Stimulated activated CD4-positive, alpha-beta T cell treated with anti-CD3 and anti-CD28 coated beads, Interleukin-2, amount 100 ng/mL, for 24 hours (primary cell): ENCODE measurements at places on chromosomes 1 and 21.

GRCh38 chr1:239898062-239898730 is 193.5 kb upstream of the FMN2 start:
- DNase-seq, result peak; percentile 80

DNA sequence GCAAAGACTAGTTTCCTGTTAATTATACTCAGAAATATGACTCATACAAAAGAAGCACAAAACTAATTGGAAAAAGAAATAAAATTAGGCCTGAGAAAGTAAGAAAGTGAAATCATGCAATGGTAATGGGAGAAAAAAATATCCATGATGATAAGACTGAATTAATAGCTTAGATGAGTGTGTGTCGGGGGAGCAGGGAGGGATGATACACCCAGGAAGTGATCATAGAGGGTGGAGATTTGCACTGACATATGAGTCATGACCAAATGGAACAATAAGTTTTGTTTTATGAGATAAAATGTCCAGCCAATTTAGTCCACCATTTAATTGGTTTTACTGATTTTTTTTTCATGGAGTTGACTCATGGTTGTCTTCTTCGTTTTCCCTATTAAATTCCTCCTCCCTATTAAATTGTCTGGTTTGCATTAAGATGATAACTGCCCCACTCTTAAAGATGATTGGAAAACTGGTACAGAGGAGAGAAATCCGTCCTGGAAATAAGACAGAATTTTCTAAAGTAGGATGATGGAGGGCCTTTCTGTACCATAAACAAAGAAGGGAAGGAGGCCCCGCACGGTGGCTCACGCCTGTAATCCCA is 111.7 kb upstream of the KCNJ6 start:
- no peak for DNase-seq

GRCh38 chr1:197807216-197807615 is 31.9 kb upstream of the DENND1B start:
- DNase-seq, result no peak

DNA sequence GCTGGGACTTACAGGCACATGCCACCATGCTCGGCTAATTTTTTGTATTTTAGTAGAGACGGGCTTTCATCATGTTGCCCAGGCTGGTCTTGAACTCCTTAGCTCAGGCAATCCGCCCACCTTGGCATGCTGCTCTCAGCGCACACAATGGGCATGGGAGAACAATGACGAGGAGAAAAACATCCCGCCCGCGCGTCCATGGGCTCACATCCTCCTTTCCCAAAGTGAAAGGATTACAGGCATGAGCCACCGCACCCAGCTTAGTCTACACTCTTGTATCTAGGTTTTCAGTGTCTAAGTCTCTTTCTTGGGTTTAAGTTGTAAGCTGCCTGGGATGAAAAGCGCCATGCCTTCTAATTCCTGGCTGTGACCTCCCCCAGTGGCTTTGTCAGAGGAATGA is 37.9 kb downstream of the CDK18 start:
- DNase-seq, result no peak

- DNase-seq, result no peak
These were observed 21.4 kb downstream of the SEC16B start for GRCh38 chr1:177948336-177948972.

GRCh38 chr1:87760155-87760554 is 431.5 kb downstream of the LMO4 start:
- no peak for DNase-seq

DNA sequence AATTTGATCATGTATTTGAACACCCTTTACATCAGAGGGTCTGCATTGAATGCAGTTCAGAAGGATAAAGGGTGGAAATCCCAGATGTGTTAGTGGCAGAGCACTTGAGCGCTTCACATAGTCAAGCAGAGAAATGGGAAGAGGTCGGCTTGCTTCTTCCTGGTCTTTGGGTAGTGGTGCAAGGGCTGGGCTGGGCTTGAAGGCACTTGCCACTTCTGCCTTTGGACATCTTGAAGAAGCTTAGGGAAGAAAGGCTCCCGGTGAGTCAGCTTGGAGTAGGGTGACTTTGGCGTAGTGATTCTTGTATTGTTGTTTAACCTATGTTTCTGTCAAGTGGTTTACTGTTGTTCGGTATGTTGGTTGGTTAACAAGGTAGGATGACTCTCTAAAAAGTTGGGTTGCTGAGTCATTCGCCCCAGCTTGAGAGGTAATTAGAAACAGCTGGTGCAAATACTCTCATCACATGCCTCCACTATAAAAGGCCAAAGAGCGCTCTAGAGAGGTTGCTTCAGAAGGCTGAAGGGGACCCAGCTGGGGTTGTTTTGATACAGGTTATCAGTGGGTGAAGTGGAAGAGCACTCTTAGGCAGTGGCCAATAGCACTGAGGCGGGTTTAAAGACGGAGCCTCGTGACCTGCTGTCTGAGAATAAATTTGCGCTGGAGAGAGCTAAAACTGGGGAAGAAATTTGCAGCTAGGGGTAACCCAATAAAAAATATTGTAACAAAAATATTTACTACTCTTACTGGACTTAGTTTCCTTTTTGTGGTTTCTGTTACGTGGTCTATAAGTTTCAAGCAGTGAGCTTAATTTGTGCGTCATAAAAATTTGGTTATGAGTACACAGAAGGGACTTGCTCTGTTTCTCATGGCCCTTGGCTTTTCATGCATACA is 1.4 kb downstream of the BACH1 start:
- DNase-seq, result peak; percentile 26

DNA sequence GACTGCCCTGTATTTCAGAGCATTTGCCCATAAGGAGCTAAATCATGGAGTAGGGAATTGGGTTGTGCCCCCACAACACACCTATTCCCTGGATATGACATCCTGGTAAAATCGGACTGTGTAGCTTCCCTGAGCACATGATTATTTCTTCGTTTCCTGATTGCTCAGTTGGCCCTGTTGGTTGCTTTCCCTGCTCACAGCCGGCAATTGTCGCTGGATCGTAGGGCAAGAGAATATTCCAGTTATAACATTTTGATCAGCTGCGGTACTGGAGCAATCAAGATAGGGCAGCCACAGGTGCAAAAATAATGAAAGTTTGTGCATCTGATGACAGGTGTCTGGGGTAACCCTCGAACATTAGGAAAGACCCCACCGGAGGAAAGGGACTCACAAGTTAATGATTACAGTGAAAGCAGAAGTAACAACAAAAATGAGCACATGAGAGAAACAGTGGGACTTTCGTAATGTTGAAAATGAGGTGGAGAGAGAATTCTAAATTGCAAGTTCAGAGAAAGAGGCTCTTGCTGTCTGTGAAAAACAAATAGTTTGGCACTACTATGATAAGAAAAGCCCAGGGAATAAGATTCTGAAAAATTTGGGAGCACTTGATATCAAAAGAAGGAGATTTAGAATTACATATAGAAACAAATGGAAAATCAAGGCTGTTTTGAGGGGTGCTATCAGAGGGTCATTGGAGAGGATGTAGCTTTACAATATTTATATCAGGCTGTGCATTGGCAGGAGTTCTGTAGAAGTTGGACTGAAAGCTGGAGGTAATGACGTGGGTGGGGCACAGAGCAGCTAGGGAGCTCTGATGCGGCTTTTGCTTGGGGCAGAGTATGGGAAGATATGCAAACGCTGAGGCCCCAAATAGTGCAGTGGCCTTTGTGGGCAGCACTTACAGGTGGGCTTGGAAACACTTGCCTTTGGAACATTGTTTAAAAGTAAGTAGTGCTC is at the start of gene MAB21L3:
TSS of gene MAB21L3 (plus strand) at position 833 of the 957 bp plus-strand sequence. CDS start 1,217 bp downstream, outside the sequence.
- no peak for DNase-seq

GRCh38 chr1:219126377-219126776 is 47.3 kb upstream of the LYPLAL1 start:
- no peak for DNase-seq

DNA sequence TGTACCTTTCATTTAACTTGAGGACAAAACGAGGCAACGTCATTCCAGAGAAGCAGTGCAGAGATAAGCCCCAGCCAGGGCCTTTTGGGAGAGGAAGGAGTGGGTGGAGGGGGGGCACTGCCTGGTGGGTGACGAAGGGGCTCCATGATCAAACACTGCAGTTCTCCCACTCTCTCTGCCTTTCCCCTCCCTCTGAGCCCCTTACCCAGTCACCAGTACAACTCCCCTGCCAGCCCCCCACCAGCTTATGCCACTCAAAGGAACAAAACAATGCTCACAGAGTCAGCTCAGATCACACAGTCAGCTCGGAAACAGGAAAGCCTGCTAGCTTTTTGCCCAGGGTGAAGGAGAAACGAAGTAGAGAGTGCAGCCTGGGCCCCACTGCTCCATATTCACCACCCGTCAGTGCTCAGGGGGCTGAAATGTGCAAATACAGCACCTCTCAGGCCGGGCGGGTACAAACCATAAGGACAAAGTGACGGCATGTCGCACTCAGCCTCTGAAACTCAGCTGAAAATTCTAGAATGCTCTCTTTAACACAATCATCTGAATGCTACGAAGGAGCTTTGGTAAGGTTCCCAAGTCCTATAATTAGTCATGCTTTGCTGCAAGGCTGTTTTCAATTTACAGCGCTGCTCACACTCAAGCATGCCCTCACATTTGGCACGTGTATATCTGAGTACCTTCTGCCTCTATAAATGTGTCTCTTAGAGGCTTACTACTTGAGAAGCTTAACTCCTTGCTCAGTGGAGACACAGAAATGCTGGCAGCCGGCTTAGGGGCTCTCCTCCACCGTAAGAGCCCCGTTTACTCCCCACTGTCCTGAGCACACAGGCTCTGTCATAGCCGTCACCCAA is 65.8 kb upstream of the RAB4A start:
- no peak for DNase-seq

GRCh38 chr1:51189421-51190073 is 46.5 kb upstream of the RNF11 start:
- DNase-seq, result peak; percentile 54

GRCh38 chr1:205326812-205327466 is 5.4 kb upstream of the NUAK2 start:
- DNase-seq, result no peak
